Retina (tissue), 1 donor: ENCODE measurements at places on chromosomes 7 and 10.

DNA sequence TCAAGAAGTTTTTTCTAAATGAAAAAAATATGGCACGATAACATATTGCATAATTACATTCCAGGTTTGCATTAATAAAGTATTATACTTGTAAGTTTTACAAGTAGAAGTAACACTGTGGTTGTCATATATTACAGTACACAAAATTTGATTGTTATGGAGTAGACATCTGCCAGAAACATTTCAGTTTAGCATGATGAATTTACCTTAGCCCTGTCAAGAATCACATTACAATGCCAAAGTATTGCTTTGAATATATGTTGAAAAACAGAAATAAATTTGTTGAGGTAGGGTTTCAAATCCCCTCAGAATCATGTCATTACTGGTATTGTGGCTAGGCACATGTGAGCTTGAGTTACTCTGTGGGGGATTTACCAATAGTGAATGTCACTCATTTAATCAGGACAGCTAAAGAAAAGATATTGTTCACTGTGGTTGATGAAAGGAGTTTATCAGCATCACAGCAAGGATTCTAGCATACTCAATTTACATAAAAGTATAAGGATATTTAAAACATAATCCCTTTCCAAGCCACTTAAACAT is 112.1 kb downstream of the MDFIC start:
- DNase-seq, result no peak

DNA sequence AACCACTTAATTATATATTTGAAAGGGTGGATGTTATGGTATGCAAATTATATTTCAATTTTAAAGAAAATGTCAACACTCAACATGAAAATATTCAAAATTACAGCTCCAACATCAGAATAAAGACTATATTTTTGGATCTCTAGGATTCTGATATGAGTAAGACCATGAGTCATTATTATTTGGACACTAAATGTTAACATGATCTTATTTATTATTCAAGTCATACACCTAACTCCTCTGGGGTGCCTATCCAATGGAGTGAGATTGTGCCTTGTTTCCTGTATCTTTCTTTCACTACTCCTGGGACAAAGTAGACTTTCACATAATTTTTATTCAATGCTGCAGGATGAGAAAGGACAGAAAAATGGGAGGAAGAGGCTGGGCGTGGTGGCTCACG is 135.2 kb upstream of the PRSS1 start:
- no peak for DNase-seq

DNA sequence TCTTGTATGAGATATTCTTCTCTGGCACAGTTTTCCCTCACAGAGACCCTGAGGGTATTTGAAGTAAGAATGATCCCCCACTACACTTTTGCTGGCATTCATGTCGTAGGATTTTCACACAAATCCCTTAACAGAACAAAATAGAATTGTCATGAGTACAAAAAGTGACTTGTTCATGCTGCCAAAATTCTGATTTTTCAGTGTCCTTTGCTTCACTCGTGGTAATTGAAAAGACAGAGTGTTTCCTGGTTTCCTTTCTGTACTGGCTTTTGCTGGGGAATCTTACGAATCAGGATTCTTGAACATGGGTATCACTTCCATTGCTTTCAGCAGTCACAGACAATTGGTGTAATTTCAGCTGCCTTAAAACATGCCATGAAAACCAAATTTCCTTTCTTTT is 756.3 kb downstream of the REEP3 start:
- DNase-seq, result no peak

DNA sequence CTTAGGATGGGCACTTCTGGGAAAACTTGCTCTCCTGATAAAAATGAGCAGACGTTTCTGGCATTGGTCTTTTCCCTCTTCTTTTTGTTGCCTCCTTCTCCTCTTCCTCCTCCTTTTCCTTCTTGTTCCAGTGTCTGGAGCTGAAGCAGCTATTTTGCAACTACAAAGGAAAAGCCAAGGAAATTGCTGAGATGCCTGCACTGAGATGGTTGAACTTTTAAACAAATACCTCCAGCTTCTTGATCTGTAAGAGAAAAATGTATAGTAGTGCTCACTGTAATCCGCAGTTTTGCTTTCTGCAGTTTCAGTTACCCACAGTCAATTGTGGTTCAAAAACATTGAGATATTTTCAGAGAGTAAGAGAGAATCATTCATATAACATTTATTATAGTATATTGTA is 7.5 kb upstream of the SND1 start:
- DNase-seq, result no peak

GRCh38 chr10:103535595-103535994 is 42.1 kb downstream of the NEURL1 start:
- DNase-seq, result no peak

DNA sequence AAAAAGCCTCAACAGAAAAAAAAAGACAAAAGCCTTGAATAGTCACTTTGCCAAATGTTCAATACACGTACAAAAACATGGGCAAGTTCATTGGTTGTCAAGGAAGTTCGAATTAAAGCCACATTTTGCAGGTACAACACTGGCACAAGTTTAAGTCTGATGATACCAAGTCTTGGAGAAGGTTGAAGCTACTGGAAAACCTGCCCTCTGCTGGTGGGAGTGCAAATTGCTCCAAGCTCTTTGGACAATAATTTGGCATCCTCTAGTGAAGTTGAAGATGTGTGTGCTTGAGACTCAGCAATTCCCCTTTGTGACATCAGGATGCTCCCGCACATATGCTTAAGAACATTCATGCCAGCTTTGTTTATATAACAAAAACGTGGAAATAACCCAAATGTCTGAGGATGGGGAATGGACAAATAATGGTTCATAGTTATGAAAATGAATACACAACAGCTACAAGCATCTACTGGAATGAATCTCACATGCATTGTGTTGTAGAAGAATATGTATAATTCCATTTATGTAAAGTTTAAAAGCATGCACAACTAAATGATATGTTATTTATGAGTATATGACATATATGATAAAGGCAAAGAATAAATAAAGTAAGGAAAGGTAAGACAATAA is 120.0 kb upstream of the PLPP4 start:
- DNase-seq, result peak; percentile 43

- DNase-seq, result no peak
Observed at GRCh38 chr10:108411206-108411605, 1246.7 kb upstream of the SORCS1 start.

DNA sequence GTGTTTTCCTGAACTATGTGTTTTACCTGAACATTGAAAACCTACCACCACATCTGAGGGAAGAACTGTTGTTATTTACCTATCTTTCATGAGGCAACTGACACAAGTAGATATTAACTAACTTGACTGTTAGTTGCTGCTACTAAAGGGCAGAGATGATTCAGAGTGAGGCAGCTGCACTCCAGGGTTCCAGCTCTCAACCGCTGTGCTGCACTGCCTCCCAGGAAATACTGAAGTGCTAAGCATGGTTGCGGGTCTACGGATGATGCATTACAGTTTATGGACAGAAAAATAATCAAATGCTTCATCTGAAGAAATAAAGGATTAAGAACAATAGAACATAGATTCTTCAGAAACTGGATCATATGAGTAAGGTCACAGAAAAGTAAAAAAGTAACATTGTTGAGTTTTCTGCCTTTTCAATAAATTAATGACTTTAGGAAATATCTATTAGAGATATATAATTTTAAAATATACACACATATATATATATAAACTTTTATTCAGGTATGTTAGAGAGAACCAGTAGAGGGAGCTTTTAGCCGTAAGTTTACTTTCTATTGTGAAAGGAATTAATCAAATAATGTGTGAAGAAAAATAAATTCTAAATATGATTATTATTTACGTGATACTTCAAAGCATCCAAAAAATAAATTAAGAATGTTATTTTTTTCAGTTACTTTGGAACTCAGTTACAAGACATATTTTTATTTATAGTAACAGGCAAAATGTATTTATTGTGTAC is 620.0 kb downstream of the CNTNAP2 start:
- no peak for DNase-seq

GRCh38 chr10:80924063-80924952 is 386.6 kb downstream of the SH2D4B start:
- DNase-seq, result peak; percentile 66

GRCh38 chr7:29256693-29257002 is 62.1 kb downstream of the CHN2 start:
- DNase-seq, result no peak

GRCh38 chr7:1156782-1157535 is 3.0 kb downstream of the ZFAND2A start:
- DNase-seq, result no peak

GRCh38 chr7:16260236-16260728 is 161.1 kb downstream of the CRPPA start:
- DNase-seq, result no peak

GRCh38 chr10:62804356-62805230 is at the start of gene ADO:
TSS of gene ADO (plus strand) at chr10:62804720. CDS start at chr10:62805060, 340 bp downstream.
- DNase-seq, result peak; percentile 99

GRCh38 chr7:118080947-118081346 is 103.0 kb upstream of the LSM8 start:
- DNase-seq, result no peak

DNA sequence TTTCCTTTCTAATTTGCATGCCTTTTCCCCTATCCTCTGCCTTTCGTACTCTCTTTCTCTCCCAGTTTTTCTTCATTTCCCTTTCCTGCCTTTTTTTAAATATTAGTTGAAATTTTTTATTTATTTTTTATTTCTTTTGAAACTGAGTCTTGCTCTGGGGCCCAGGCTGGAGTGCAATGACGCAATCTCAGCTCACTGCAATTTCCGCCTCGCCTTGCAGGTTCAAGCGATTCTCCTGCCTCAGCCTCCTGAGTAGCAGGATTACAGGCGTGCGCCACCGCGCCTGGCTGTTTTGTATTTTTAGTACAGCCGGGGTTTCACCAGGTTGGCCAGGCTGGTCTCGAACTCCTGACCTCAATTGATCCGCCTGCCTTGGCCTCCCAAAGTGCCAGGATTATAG is 20.0 kb upstream of the HUS1 start:
- no peak for DNase-seq
